ENCODE measurements at places on chromosomes 12 and 14. TPM values are rescaled to one million over a fixed set of nuclear protein-coding genes. Genes with fewer than 3 reads are reported as not detected.

DNA sequence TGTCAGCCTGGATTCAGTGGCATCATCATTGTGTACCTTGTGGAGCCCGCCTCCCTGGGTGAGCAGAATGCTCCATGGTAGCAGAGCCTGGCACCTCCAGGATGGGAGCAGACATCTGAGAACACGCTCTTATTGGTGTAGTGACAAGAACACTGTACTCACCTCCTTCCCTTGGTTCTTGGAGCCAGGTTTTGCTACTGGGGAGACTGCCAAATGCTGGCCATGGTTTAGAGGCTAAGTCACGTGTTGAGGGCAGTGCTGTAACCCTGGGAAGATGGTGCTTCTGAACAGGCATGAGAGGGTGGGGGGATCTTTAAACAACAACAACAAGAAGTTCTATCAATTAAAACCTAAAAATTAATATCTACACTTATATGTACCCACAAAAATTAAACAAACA is 47.6 kb upstream of the ASPG start:
- no peak for DNase-seq

- DNase-seq: no peak
Measured at GRCh38 chr12:54657105-54657607, 9.0 kb upstream of the DCD start.

DNA sequence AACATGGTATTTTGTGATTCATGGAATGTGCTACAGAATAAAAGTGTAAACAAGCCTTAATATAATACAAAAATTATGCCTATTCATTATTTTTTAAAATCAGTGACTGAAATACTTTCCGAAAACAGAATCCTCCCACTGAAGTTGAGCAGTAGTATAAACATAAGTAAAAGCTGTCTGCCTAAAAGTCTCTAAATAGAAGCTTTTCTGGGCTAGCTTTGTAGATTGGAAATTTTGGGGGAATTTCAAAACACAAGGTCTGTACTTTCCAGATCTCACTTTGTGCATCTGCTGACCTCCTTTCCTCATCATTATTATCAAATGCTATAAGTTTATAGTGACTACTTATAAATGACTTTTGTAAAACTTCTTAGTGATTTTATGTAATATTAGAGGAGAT is 80.4 kb upstream of the TRHDE start:
- no peak for DNase-seq

DNA sequence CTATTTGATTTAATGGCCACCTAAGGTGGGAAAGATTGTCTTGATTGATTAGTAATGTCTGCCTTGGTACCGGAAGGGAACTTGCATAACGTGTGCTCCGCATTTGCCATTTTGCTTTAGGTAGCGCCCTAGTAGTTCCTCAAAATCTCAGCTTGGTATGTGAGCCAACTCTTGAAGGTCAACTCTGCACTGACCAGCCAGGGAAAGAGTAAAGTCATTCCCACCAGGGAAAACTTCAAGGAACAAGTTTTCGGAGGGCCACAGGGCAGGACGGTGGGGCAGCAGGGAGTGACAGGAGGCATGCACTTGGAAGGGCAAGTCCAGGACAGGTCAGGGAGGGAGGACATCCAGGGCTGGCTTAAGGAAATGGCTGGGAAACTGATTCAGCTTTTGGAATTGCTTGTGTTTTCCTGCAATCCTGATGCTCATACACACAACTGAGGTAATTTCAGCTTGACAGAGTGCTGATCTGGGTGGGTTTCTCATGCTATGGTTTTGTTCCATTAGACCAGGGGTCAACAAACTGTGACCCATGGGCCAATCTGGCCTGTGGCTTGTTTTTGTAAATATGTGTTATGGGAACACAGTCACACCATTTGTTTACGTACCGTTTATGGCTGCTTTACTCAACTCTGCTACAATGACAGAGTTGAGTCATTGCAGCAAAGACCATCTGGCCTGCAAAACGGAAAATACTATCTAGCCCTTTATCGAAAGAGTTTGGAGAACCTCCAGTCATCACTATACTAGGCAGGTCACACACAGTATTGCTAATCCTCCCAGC is 184.5 kb downstream of the RBM19 start:
- no peak for DNase-seq

The RAB2B gene
- total RNA-seq: 31.6 TPM

The MYO1H gene
- total RNA-seq: not detected

DNA sequence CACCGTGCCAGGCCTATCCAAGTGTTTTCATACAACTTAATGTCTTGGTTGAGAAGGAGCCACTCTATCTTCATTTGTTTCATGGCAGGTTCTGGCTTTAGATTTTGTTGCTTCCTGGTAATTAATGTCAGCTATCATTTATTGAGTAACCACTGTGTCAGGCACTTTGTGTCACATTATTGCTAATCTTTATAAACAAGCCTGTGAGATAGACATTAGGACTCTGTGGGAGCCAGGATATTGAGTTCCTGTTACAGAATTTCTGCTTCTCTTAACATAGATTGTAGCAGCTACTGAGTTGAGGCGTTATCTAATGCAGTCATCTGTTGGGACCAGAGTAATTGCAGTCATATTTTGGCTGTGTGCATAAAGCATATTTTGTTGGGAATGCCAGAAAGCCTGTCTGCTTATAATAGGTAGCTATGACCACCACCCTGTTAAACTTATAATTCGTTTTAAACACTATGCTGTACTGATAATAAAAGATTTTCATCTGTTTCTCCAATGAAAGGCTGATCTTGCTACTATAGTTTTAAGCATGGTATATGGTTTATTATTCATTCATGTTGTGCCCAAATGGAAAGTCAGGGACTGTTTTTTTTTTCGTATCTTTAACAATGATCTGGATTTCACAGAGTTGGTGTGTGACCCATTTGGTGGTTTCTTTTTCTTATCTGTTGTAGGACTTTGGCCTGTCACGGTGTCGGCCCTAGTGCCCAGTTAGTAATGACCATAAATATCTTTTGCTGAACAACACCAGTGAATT is 432.6 kb downstream of the PCNX1 start:
- no peak for DNase-seq

The AMDHD1 gene
- 0.75 TPM for total RNA-seq

The TMEM132C gene
- total RNA-seq: 0.49 TPM

DNA sequence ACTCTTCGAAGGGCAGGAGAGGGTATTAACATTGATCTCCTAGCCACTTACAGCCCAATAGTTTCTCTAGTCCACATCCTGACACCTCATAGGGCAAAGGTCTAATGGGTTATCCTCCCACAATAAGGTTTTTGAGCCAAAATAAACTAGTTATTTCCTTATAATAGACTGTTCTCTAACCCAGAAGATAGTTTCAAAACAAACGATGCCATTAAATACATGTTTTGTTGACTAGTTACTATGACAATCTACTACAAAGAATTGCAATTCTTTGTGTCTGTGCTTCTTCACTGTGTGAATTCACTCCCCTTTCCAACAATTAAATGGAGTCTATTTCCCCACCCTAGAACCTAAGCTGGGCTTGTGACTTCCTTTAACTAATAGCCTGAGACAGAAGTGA is 6.4 kb upstream of the ACTR10 start:
- DNase-seq: no peak

The LRFN5 gene
- 5.5 TPM for total RNA-seq

DNA sequence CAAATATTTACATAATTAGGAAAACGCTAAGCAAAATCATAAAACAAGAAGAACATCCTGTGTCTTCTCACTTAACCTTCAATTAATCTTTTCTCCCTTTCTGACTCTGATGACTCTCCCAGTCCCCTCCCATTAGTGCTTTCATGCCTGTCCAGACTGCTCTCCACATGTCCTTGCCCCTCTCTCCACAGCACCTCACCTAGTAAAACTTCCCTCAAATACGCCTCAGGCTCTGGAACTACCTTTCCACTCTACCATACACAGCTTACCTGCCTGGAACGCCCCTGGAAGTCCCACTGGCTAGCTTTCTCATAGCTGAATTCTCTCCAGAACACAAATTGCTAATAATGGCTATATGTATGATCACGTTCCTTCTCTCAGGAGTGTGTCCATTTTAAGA is 44.7 kb downstream of the SLC5A8 start:
- no peak for DNase-seq

DNA sequence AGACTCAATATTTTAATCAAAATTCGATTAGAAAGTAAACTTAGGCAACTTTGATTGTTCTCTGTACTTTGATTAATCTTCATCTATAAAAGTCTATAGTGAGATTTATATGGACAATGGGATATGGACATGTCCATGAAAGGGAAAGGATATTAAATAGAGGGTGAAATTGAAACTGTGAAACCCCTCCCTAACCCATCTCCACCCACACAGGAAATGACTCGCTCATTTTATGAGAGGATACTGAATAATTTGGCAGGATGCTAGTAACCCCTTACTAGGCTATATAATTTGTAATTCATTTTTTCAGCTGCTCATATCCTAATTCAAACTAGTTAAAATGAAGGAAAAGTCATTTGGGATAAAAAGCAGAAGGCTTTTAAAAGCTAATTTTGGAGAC is 328.0 kb upstream of the ATP2B1 start:
- no peak for DNase-seq

DNA sequence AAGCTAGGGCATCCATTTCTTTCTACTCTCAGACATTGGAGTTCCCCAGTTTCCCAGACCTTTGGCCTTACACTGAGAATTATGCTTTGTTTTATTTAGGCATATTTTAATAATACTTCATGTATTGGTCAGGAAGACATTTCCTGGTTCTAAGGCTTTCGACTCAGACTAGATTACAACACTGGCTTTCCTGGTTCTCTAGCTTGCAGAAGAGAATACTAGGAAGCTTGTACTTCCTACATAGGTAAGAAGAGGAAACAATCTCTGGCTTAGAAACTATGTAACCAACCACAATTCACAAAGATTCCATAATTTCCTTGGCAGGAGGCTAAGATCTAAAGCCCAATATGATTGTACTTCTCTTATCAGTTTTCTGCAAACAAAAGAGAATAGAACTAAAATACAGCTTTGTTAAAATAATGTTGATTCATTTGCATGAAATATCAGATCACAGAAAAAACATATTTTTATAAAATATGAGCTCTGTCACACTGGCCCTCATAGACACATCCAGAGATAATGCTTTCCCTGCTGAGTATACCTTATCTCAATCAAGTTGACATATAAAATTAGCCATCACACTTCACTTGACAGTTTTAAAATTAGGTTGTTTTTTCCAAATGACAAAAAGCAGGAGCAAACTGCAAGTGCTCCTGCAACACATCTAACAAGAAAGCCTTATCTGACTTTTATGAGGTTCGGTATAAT is 30.5 kb downstream of the CLEC2D start:
- no peak for DNase-seq

- DNase-seq: no peak
Measured at GRCh38 chr12:19550626-19551025, 111.3 kb downstream of the AEBP2 start.

The TMEM233 gene
- 1.0 TPM for total RNA-seq

DNA sequence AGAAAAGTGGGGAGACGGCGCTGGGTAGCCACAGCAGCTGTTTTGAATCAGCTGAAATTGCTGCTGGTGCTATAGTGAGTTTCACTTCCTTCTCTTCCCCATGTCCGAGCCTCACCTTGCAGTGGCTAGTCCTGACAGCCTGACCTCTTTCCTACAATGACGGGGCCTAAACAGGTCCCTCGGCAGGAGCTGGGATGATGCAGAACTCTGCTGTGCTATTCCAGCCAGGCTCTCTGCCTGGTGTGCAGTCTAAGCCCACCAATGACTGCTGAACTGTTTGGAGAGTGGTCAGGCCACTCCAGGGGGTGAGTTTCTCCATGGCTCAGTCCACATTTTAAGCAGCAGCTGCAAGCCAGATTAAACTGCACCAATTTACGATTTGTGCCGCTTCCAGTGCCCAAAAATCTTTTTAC is 207.3 kb downstream of the TTC7B start:
- DNase-seq: no peak

The OR4E2 gene
- total RNA-seq: not detected

DNA sequence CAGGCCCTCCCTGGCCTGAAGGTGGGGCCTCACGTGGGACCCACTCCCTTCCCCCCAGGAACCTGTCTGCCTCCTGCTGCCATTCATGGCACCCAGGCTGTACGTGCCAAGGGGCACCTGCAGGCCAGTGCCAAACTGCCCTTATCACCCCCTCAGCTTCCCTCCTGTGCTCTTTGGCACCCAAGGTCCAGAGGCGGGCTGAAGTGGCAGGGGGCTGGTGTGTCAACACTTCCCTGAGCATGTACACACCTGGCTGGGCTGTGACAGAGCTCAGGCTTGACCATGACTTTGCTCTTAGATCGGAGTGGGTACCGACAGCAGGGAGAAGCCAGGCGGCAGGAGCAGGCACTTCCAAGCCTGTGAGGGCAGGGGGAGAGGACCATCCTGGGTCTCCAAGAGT is 41.6 kb downstream of the HSD17B6 start:
- DNase-seq: no peak

GRCh38 chr12:4037747-4038312 is 164.6 kb upstream of the PARP11 start:
- no peak for DNase-seq

DNA sequence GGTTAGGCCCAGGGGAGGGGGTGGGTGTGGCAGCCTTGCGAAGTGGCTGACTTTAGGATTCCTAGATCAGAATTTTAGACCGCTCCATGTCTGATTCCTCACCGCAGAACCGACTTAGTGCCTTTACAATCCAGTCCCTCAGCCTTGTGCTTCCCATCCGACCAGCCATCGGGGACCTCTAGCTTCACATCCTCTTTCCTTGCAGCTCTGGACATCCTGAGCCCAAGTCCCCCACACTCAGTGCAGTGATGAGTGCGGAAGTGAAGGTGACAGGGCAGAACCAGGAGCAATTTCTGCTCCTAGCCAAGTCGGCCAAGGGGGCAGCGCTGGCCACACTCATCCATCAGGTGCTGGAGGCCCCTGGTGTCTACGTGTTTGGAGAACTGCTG is 557 bp downstream of the COPS7A start:
- DNase-seq: no peak

- no peak for DNase-seq
Measured at GRCh38 chr12:124588751-124589267, 21.4 kb upstream of the NCOR2 start.

- no peak for DNase-seq
Measured at GRCh38 chr14:24078146-24078545, 6.8 kb downstream of the CPNE6 start.

- no peak for DNase-seq
Measured at GRCh38 chr12:93086288-93086727, 157.2 kb upstream of the EEA1 start.

- no peak for DNase-seq
Measured at GRCh38 chr12:482061-482460, 22.3 kb downstream of the B4GALNT3 start.

The OVCH1 gene
- 1.0 TPM for total RNA-seq

- DNase-seq: no peak
Measured at GRCh38 chr14:68011406-68012028, 191.9 kb downstream of the RAD51B start.

Data from aorta (tissue), 5 donors.